ENCODE measurements at places on chromosomes 16 and 17. TPM values are rescaled to one million over a fixed set of nuclear protein-coding genes. Genes with fewer than 3 reads are reported as not detected.

Gene PFAS
- 7.5 TPM for total RNA-seq

Gene SLC5A10
- total RNA-seq: not detected

Gene AGRP
- not detected for total RNA-seq

Gene C17orf78
- not detected for total RNA-seq

Gene CCL8
- total RNA-seq: 0.98 TPM

Gene CTRB2
- total RNA-seq: not detected

Gene TPSB2
- 33.9 TPM for total RNA-seq

Gene ABHD15
- 88.9 TPM for total RNA-seq

Gene PRCD
- 8.0 TPM for total RNA-seq

Gene TPSAB1
- total RNA-seq: 31.8 TPM

Gene KRTAP4-3
- total RNA-seq: not detected

Gene GNG13
- total RNA-seq: not detected

Gene TBC1D3
- total RNA-seq: not detected

Gene PRR15L
- total RNA-seq: not detected

Gene PTX4
- total RNA-seq: not detected

Gene CEP295NL
- 5.4 TPM for total RNA-seq

Gene MLYCD
- total RNA-seq: 11.3 TPM

Gene HS3ST3A1
- total RNA-seq: not detected

Gene GAST
- total RNA-seq: not detected

Gene MAFG
- 20.0 TPM for total RNA-seq

Gene CCL1
- total RNA-seq: not detected

Gene SUMO2
- 66.3 TPM for total RNA-seq

Gene SEPTIN12
- total RNA-seq: not detected

Gene PRR29
- 0.17 TPM for total RNA-seq

Gene HAS3
- 1.1 TPM for total RNA-seq

Gene CTDNEP1
- total RNA-seq: 86.4 TPM

Gene DCTPP1
- total RNA-seq: 20.1 TPM

Gene TERB1
- 0.33 TPM for total RNA-seq

Gene GFAP
- total RNA-seq: 15.3 TPM

Gene PERCC1
- not detected for total RNA-seq

Gene ZDHHC1
- 12.6 TPM for total RNA-seq

Gene TBC1D28
- not detected for total RNA-seq

Gene OR1F1
- not detected for total RNA-seq

Gene CMC2
- total RNA-seq: 46.9 TPM

Gene RGS9
- 2.7 TPM for total RNA-seq

Gene MYH8
- total RNA-seq: not detected

Gene CSNK1D
- total RNA-seq: 139 TPM

Gene CSH1
- not detected for total RNA-seq

Gene PDILT
- not detected for total RNA-seq

Gene NTN1
- 5.1 TPM for total RNA-seq

Gene KRTAP4-9
- total RNA-seq: not detected

Gene PCTP
- 24.9 TPM for total RNA-seq

Gene ABCC3
- total RNA-seq: 23.1 TPM

Gene EVPL
- total RNA-seq: 0.85 TPM

Gene KLHL10
- 0.51 TPM for total RNA-seq

Gene PRKAR1A
- 501 TPM for total RNA-seq

Gene CTRB1
- total RNA-seq: not detected

Gene SRL
- 0.34 TPM for total RNA-seq

All from subcutaneous adipose tissue (tissue), 4 donors.